Upper lobe of right lung (tissue), 1 donor: ENCODE measurements at places on chromosomes 5 and 9. TPM values are rescaled to one million over a fixed set of nuclear protein-coding genes. Genes with fewer than 3 reads are reported as not detected.

Gene ACER2
- total RNA-seq, result 5.5 TPM

Gene RLN2
- total RNA-seq, result not detected

Gene BTNL3
- not detected for total RNA-seq

Gene ABO
- total RNA-seq, result 16.8 TPM

- H3K27ac ChIP-seq, result no peak overlapping the region
- no peak overlapping the region for H3K4me3 ChIP-seq
- DNase-seq, result no peak
Observed at GRCh38 chr9:38345851-38346755, 46.4 kb upstream of the ALDH1B1 start.

DNA sequence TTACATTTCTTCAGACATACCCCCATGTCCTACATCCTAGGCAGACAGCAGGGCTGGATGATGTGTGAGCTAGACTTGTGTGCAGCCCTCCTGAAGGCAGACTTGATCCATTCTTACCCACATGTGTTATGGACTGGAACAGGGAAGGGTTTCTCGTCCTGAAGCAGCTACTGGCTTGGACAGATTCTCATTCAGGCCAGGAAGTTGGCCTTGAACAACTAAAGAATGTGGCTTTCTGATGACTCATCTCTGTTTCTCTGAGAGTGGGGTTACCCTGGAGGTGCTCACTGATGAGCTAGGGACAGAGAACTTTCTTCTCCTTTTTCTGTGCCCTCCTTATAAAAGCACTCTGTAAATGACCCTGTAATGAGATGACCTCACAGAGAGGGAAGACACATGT, 246.5 kb downstream of the PCSK5 start:
- H3K4me3 ChIP-seq, result no peak overlapping the region
- no peak for DNase-seq
- H3K4me1 ChIP-seq, result peaks cover 9% of the 10 kb centered on the region
- no peak overlapping the region for H3K27ac ChIP-seq

GRCh38 chr9:108166519-108166918, 677.0 kb upstream of the KLF4 start:
- H3K4me1 ChIP-seq, result no peaks in the 10 kb centered on the region
- no peak overlapping the region for H3K27ac ChIP-seq
- H3K27me3 ChIP-seq, result no peaks in the 10 kb centered on the region
- H3K36me3 ChIP-seq, result no peaks in the 10 kb centered on the region

DNA sequence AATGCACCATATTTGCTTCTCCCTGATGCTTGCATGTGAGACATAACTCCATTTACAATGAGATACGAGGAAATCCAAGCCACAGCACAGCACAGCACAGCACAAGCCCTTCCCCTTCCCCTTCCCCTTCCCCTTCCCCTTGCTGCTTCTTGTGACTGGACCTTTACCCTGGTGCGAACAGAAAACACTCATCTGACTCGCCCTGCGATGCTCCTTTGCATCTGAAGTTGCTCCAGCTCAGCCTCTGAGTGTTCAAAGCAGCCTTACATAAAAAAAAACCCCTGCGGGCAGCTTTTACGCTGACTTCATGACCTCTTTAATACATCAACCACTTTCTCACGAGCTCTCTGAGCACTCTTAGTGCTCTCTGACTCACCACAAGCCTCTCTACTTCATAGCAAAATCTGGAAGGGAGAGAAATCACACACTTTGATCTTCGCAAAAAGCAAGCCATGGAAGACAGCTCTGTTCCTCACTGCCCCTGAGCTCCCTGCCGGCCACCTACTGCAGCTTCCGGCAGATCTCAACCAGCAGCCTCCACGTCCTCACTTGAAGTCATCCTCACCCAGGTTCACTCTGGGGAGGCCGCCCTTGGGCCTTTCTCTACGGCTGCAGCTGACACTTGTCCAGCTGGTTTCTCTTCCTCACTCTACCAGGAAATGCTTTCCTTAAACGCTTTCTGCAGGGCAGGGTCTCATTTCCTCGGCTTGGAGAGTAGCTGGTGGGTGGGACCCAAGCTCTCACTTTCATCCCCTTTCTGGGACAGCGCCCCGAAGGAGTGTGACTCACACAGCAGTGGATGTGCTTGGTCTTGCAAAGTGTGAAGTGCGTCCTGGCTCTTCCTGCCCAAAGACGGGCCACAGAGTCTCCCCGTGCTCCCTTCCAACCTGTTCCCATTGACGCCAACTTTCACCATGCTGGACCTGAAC, 5.3 kb downstream of the SLC34A1 start:
- H3K4me1 ChIP-seq, result peaks cover 9% of the 10 kb centered on the region
- no peak for DNase-seq
- no peaks in the 10 kb centered on the region for H3K36me3 ChIP-seq
- H3K4me3 ChIP-seq, result no peak overlapping the region

- no peaks in the 10 kb centered on the region for H3K27me3 ChIP-seq
- H3K4me3 ChIP-seq, result no peak overlapping the region
- DNase-seq, result no peak
- no peaks in the 10 kb centered on the region for H3K36me3 ChIP-seq
- no peaks in the 10 kb centered on the region for H3K4me1 ChIP-seq
- H3K27ac ChIP-seq, result no peak overlapping the region
Observed at GRCh38 chr5:64340293-64340692, 165.5 kb upstream of the RGS7BP start.

GRCh38 chr5:38831909-38832308, 13.9 kb upstream of the OSMR start:
- no peak overlapping the region for H3K4me3 ChIP-seq
- no peak for DNase-seq
- H3K27ac ChIP-seq, result no peak overlapping the region
- H3K4me1 ChIP-seq, result no peaks in the 10 kb centered on the region
- H3K36me3 ChIP-seq, result no peaks in the 10 kb centered on the region

- DNase-seq, result no peak
- H3K27me3 ChIP-seq, result no peaks in the 10 kb centered on the region
- no peaks in the 10 kb centered on the region for H3K36me3 ChIP-seq
- H3K27ac ChIP-seq, result no peak overlapping the region
- no peaks in the 10 kb centered on the region for H3K4me1 ChIP-seq
Observed at GRCh38 chr5:136811551-136811950, 446.2 kb upstream of the TRPC7 start.

- H3K36me3 ChIP-seq, result no peaks in the 10 kb centered on the region
- peaks cover 98% of the 10 kb centered on the region for H3K27me3 ChIP-seq
- H3K4me1 ChIP-seq, result peaks cover 9% of the 10 kb centered on the region
- H3K4me3 ChIP-seq, result no peak overlapping the region
- no peak overlapping the region for H3K27ac ChIP-seq
- DNase-seq, result no peak
Observed at GRCh38 chr5:73230264-73231245, 57.6 kb downstream of the TMEM174 start.

GRCh38 chr5:62762503-62762902, 183.9 kb downstream of the LRRC70 start:
- DNase-seq, result no peak
- no peak overlapping the region for H3K4me3 ChIP-seq
- H3K4me1 ChIP-seq, result no peaks in the 10 kb centered on the region
